ENCODE measurements at places on chromosomes 4 and X.
A peak's percentile ranks its signal among the peaks of the same experiment; 100 is the strongest.

- DNase-seq = no peak
Measured at GRCh38 chrX:74451450-74452198, 30.3 kb downstream of the SLC16A2 start.

- no peak for DNase-seq
Measured at GRCh38 chr4:125104616-125105015, 210.1 kb upstream of the FAT4 start.

DNA sequence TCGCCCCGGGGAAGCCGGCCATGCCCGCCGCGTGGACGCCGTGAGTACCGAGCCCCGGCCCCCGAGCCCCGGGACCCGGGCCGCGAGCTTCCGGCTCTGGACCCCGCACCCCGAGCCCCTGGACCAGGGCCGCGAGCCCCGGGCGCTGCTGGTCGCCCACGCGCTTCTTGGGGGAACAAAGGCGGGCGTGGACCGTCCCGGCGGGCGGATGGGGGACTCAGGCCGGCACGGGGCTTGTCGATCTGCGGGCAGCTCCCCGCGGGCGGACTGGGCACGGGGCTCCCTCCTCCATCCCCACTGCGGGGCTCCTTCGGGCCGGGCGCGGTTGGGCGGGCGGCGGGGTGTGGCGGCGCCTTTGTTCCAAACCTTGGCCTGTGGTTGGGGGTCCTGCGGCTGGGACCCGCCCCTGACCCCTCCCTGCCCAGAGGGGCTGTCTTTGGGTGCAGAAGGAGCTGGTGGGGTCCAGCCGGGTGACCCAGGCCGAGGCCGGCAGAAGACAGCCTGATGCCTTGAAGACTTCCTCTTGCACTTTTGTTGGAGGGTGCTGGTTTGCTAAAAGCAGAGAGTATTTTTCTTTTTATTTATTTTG lies 25.2 kb upstream of the ADD1 start:
- no peak for DNase-seq

- DNase-seq = peak; percentile 41
Measured at GRCh38 chrX:12970691-12971202, 4.2 kb upstream of the TMSB4X start.

DNA sequence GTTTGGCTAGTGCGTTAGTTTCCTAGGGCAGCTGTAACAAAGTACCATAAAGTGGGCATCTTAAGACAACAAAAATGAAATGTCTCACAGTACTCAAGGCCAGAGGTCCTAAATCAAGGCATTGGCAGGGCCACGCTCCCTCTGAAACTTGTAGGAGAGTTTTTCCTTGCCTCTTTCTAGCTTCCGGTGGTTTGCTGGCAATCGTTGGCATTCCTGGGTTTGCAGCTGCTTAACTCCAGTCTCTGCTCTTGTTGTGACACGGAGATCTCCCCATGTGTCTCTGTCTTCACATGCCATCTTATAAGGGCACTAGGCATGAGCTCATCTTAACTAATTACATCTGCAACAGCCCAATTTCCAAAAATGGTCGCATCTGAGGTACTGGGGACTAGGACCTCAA lies 362.0 kb upstream of the BOD1L1 start:
- no peak for DNase-seq

GRCh38 chrX:72372735-72373134 lies 67.0 kb upstream of the CITED1 start:
- no peak for DNase-seq

GRCh38 chrX:8984231-8984630 lies 49.7 kb downstream of the FAM9B start:
- no peak for DNase-seq

DNA sequence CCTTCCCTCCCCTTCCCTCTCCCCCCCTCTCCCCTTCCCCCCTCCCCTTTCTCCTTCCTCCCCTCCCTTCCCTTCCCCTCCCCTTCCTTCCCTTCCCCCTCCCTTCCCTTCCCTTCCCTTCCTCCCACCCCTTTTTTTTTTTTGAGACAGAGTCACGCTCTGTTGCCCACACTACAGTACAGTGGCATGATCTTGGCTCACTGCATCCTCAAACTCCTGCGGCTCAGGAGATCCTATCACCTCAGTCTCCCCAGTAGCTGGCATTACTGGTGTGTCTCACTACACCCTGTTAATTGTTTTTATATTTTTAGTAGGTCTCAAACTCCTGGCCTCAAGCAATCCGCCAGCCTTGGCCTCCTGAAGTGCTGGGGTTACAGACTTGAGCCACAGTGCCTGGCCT lies 66.6 kb downstream of the TBC1D9 start:
- no peak for DNase-seq

GRCh38 chr4:4694827-4695226 lies 153.0 kb upstream of the STX18 start:
- DNase-seq = no peak

DNA sequence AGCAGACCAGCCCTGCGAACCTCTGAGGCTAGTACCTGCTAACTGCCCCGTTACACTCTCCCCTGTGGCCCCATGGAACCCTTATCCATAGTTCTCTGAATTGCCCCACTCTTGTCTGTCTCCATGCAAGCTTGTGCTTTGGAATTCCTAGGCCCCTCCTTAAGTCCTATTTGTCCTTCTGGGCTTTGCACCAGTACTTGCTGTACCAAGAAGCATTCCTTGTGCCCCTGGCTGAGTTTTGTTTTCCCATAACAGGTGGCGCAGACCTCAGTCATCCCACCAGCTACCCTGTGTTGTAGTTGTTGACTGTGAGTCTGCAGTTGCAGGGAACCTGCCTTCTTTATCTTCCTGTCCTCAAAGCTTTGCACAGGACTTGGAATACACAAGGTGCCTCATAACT lies 147.9 kb downstream of the AMMECR1 start:
- no peak for DNase-seq

DNA sequence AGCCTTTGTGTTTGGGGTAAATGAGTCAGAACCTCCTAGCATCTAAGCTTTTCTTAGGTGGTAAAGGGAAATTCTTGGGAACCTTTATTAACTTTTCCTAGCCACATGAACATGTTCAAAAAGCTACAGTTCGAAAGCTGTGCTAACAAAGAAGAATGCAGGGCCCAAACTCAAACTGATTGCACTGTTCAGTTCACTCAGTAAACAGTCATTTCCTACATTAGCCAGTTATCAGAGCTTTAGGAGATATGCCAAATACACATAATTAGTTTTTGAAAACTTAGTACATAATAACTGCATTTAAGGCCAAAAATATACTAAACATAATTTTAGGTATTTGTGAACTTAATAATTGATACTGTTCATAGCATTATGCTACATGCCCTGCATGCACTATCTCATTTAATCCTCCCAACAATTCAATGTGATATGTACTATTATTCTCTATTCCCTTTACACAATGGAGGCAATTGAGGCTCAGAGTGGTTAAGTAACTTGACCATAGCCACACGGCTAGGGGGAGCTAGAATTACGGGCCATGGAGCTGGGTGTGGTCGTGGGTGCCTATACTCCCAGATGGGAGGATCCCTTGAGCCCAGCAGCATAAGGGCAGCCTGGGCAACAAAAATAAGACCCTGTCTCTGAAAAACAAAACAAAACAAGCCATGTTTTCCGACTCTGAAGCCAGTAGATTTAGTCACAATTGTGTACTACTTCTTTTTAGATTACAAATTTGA lies 43.9 kb upstream of the PDGFRA start:
- no peak for DNase-seq

- DNase-seq = no peak
Measured at GRCh38 chrX:74250574-74250973, 53.4 kb upstream of the ZCCHC13 start.

GRCh38 chrX:93332329-93332728 lies 341.0 kb downstream of the NAP1L3 start:
- no peak for DNase-seq

- DNase-seq = no peak
Measured at GRCh38 chr4:188707036-188707435, 567.8 kb downstream of the TRIML1 start.

GRCh38 chr4:2390784-2391421 lies 27.5 kb downstream of the ZFYVE28 start:
- no peak for DNase-seq

DNA sequence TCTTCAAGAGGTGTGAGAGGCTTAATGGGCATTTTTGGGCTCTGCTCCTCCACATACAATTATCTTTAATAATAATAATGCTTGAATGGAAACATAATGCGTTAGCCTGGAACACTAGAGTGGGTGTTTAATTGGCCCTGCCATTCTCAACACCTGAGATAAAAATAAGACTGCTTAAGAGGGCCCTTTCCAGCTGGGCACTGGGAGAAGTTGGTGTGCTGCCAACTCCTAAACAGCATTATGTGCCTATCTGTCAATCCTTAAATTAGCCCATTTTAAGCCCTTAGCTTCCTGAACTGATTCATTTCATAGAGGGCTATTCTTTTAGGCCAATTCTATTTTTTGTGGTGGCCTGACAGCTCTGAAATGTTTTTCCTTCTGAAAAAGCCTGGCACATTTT lies 211.1 kb upstream of the ZIC3 start:
- no peak for DNase-seq

DNA sequence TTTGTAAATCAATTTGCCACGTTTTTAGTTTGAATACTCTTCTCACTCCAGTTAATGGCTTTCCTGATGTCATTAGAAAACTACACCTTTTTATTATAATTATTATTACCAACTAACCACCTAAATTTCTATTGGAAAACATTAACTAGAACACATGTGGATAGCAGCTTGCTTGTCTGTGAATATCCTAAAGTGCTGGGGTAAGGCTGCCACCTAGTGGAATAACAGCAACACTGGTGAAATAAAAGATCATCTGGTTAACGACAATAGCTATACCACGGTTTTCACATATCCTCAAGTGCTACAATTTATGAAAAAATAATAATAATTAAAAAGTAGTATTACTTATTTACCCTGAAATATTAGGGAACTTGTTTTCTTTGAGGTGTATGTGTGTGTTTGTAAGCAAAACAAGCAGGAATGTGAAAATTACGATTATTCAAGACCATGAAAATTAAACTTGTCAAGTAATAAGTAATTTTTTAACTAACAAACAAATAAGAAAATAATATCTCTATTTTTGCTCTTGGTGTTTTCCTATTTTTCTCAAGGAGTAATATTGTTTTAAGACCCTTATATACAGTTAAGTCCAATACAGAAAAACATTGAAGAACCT lies 130.1 kb upstream of the TECRL start:
- no peak for DNase-seq

- DNase-seq = no peak
Measured at GRCh38 chr4:3404546-3404945, 37.2 kb upstream of the HGFAC start.

DNA sequence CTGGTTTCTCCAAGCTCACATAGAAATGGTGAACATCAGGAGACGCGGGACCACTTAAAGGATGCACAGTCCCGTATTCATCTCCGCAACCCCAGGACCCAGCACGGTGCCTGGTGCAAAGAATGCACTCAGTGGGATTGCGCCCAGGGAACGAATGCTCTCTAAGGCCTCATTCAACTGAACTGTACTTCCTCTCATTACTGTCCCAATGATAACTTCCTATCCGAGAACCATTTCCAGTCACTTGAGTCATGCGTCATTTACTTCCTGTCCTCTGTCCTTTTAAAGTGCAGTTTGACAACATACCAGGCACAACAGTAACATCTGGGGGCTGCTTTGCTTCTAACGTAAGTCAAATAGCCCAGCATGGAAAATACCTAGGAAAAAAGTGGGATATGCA lies 75.7 kb downstream of the RBM47 start:
- no peak for DNase-seq

- no peak for DNase-seq
Measured at GRCh38 chr4:36303426-36304137, 22.2 kb downstream of the DTHD1 start.

GRCh38 chr4:42309361-42310260 lies 87.7 kb upstream of the SHISA3 start:
- DNase-seq = no peak

DNA sequence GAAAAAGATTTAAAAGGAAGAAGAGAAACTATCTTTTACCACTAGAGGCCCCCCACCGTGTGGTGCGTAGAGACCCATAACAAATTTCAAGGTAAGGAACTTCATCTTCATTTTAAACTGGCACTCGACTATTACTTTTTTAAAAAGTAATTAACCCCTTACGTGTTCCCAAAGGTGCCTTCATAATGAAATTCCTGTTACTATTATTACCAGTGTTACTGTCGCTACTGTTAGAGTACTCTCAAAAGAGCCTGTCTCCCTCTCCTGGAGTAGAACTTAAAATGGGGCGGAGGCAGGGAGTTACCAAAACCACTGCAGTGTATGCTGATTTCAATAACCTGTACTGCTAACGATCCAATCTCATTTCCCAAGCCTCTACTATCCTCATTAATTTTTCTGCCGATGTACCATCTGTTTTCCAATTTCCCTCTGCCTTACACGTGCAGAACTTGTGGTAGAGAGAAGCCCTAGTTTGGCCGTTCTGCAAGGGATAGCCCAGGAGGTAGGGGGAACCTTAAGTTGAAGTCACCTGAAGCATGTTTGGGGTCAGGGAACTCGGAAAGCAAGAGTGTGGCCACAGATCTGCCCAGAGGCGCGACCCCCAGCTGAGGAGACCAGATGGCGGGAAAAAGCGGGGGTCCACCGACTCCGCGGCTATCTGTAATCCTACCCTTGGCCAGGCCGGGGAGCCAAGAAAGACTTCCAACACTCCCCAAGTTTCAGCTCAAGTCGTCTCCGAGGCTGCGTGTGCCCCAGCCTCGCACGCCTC lies 720 bp upstream of the STK26 start:
- no peak for DNase-seq

GRCh38 chrX:63754136-63754859 lies 30.7 kb downstream of the ARHGEF9 start:
- no peak for DNase-seq

- no peak for DNase-seq
Measured at GRCh38 chr4:54683616-54684346, 26.0 kb downstream of the KIT start.

DNA sequence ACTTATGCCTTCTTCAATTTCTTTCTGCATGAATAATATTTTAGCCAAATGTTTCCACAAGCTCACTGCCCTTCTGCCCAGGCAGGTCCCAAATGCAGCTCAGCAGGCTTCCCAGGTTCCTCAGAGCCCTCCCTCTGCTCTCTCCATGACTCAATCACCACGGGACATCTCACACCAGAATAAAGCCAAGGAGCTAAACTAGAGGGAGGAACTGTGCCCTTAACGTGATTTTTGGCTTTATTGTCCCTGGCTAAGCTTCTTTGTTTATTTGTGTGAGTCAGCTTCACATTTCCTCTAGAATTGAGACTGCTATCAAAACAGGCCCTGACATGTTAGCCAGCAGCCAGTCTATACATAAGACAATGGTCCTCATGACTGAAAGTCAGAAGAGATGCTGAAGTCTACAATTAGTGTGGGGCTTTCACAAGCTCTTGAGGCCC lies 186.4 kb upstream of the GALNT7 start:
- no peak for DNase-seq

GRCh38 chr4:83080561-83080960 lies 34.0 kb downstream of the PLAC8 start:
- no peak for DNase-seq

DNA sequence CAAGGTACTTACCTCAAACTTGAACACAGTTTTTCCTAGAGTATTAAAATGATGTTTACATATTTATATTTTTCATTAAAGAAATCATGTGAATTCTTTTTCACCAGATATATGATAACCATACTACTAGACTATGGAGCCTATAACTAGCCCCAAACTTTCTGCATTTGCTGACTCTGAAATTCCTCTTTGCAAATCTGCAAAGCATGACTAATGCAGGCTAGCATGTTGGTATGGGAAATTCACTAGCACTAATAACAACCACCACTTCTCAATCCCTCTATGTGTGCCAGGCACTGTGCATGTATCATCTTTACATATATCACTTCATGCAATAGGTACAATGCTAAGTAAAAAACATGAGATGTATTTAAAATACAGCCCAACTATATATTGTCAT lies 51.1 kb downstream of the SLC10A7 start:
- DNase-seq = no peak

GRCh38 chrX:153306527-153307115 lies 14.9 kb downstream of the PNMA6F start:
- no peak for DNase-seq

- DNase-seq = no peak
Measured at GRCh38 chrX:19640693-19641374, 125.5 kb upstream of the MAP3K15 start.
